ENCODE measurements at places on chromosomes 1 and 21. TPM values are rescaled to one million over a fixed set of nuclear protein-coding genes. Genes with fewer than 3 reads are reported as not detected.

PSMB2 gene
- 32.8 TPM for total RNA-seq

KRTAP12-2 gene
- not detected for total RNA-seq

TGFBR3 gene
- 5.4 TPM for total RNA-seq

TBX19 gene
- total RNA-seq: 0.76 TPM

HOOK1 gene
- total RNA-seq: 4.7 TPM

C4BPB gene
- 0.71 TPM for total RNA-seq

SLC44A3 gene
- total RNA-seq: 4.7 TPM

NID1 gene
- total RNA-seq: 4.6 TPM

CHI3L1 gene
- 7.4 TPM for total RNA-seq

TTC39A gene
- total RNA-seq: 1.1 TPM

ASB17 gene
- not detected for total RNA-seq

LINGO4 gene
- total RNA-seq: 0.52 TPM

PTGER3 gene
- total RNA-seq: 0.57 TPM

DPYD gene
- total RNA-seq: 29.4 TPM

FCRL2 gene
- 0.33 TPM for total RNA-seq

EDN2 gene
- 0.14 TPM for total RNA-seq

DHRS3 gene
- 20.5 TPM for total RNA-seq

RHEX gene
- 3.6 TPM for total RNA-seq

NCF2 gene
- 11.9 TPM for total RNA-seq

CFAP107 gene
- not detected for total RNA-seq

GUCA2A gene
- total RNA-seq: 0.57 TPM

FOXD3 gene
- 0.05 TPM for total RNA-seq

LRRC8B gene
- 4.7 TPM for total RNA-seq

TNFRSF25 gene
- total RNA-seq: 29.1 TPM

LCE6A gene
- total RNA-seq: not detected

SH3GLB1 gene
- 24.2 TPM for total RNA-seq

UMODL1 gene
- total RNA-seq: 1.7 TPM

NEK7 gene
- 56.8 TPM for total RNA-seq

BCL10 gene
- 17.6 TPM for total RNA-seq

UBE4B gene
- 16.3 TPM for total RNA-seq

YOD1 gene
- total RNA-seq: 11.5 TPM

NUAK2 gene
- total RNA-seq: 2.1 TPM

LCE3D gene
- not detected for total RNA-seq

ZNF683 gene
- 0.57 TPM for total RNA-seq

SH2D2A gene
- total RNA-seq: 17.9 TPM

LDLRAD1 gene
- total RNA-seq: not detected

TNFRSF9 gene
- total RNA-seq: 9.0 TPM

KLHDC9 gene
- 1.9 TPM for total RNA-seq

LCE1B gene
- not detected for total RNA-seq

IGSF21 gene
- total RNA-seq: 0.85 TPM

ADGRL2 gene
- 12.1 TPM for total RNA-seq

EFNA3 gene
- 2.1 TPM for total RNA-seq

MOB3C gene
- 7.5 TPM for total RNA-seq

LCE2C gene
- not detected for total RNA-seq

PRRX1 gene
- 17.1 TPM for total RNA-seq

MPL gene
- 0.05 TPM for total RNA-seq

SLC16A4 gene
- 0.71 TPM for total RNA-seq
